ENCODE measurements at places on chromosomes 5 and 9.

- DNase-seq = no peak
These were observed 244.8 kb downstream of the CSNK1G3 start for GRCh38 chr5:123756816-123757215.

DNA sequence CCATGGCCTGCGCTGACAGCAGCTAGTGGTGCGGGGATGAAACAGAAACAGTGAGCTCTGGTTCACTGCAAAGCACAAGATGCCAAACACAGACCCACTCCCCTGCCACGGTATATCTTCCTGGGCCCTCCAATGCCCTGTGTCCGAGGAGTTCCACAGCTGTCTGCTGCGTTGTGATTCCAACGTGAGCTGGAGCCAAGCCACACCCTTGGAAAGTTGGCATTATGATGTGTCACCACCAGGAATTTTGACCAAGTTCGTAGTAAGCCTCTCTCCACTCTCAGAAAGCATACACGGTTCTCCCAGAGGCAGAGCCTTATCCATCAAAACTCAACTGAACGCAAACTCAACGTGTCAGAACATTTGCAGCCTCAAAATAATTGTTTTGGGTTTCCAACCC lies 55.6 kb downstream of the MACROH2A1 start:
- DNase-seq = no peak

DNA sequence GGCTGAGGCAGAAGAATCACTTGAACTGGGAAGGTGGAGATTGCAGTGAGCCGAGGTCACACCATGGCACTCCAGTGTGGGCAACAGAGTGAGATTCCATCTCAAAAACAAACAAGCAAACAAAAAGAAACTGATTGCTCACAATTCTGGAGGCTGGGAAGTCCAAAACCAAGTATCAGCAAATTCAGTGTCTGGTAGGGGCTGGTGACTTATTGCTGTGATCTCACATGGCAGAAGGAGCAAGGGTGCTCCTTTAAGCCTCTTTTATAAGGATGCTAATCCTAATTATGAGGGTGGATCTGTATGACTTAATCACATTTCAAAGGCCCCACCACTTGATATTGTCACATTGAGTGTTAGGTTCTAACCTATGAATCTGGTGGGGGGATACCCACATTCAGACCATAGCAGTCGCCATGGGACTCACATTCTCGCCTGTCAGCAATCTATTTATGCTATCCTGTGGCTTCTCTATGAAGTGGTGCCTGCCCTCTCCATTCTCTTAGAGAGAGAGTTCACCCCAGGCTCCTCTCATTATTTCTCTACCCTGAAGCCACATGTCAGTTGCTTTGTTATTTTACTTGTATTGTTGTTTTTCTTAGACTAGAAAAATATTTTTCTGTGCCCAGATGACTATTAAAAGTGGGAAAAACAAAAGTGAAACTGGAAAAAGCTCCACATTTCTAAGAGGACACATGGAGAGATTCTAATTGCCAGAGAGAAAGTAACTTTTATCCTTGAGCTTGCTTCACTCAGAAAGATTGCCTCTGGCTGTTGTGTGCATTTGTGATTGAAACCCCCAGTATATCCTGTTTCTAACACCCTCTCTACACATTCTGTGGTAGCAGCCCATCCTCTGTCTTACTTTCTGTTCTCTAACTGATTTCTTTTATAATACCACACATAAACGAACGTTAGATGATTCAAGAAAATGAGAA lies 18.8 kb upstream of the PRLR start:
- no peak for DNase-seq

GRCh38 chr5:91135475-91136248 lies 247.5 kb downstream of the ARRDC3 start:
- DNase-seq = no peak

GRCh38 chr5:124456249-124456648 lies 290.2 kb downstream of the ZNF608 start:
- DNase-seq = no peak
